CD8-positive, alpha-beta memory T cell (primary cell): ENCODE measurements at places on chromosomes 16 and 17. TPM values are rescaled to one million over a fixed set of nuclear protein-coding genes. Genes with fewer than 3 reads are reported as not detected.

ALOX15B gene
- total RNA-seq = not detected

HAP1 gene
- total RNA-seq = 0.18 TPM

ANKFN1 gene
- total RNA-seq = not detected

SPN gene
- total RNA-seq = 144 TPM

- no peaks in the 10 kb centered on the region for H3K36me3 ChIP-seq
- no peak overlapping the region for H3K27ac ChIP-seq
- no peak for DNase-seq
- no peaks in the 10 kb centered on the region for H3K27me3 ChIP-seq
- H3K4me1 ChIP-seq = no peaks in the 10 kb centered on the region
- no peak overlapping the region for H3K4me3 ChIP-seq
These were observed 213.3 kb upstream of the HS3ST4 start for GRCh38 chr16:25478476-25478875.

- H3K4me3 ChIP-seq = no peak overlapping the region
- H3K27me3 ChIP-seq = no peaks in the 10 kb centered on the region
- H3K36me3 ChIP-seq = no peaks in the 10 kb centered on the region
- no peak overlapping the region for H3K27ac ChIP-seq
- no peak for DNase-seq
- no peaks in the 10 kb centered on the region for H3K4me1 ChIP-seq
These were observed 83.9 kb downstream of the SOX9 start for GRCh38 chr17:72204742-72205141.

DNA sequence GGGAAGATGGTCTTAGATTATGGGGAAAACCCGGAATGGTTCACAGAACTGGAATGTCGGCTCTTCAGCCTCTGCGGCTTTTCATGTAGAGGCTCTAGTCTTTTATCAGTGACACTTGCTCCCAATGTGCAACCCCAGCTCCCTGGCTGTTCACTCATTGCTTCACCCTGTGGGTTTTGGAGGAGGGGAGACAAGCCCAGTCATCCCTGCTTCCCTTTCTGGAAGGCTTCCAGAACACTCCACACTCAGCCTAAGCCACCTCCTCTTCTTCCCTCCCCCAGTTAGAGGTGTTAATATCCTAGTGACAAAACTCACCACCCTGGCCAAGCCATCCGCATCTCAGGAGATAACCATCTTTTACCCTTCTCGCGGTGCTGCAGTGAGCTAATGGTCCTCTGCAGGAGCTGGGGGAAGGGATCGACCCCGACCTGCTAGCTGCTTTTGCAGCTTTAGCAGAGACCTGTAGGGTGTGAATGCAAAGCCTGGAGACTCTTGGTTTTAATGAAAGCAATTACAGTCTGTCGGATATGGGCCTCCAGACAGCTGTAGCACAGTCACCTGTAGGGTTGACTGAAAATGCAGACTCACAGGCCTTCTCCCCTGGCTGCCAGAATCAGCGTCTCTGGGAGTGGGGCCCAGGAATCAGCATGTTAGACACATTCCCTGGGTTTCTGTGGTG, 24.3 kb upstream of the LASP1NB start:
- no peaks in the 10 kb centered on the region for H3K27me3 ChIP-seq
- H3K36me3 ChIP-seq = peaks cover 22% of the 10 kb centered on the region
- H3K4me3 ChIP-seq = no peak overlapping the region
- peak; percentile 76 for DNase-seq

DNA sequence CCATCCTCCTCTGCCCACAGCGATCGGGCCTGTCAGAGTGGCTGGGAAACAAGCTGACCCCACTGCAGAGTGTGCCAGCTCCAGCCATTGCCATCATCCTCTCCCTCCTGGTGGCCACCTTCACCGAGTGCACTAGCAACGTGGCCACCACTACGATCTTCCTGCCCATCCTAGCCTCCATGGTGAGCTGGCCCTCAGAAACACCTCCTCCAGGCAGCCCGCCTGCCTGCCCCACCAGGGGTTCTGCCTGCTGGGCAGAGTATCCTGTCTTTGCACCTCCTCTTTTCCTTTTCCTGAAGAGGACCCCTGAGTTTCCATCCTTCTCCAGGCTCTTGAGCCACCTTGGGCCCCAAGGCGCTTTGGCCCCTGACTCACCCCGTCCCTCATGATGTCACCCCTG, 10.5 kb upstream of the FOXN1 start:
- no peaks in the 10 kb centered on the region for H3K27me3 ChIP-seq
- no peaks in the 10 kb centered on the region for H3K36me3 ChIP-seq
- no peak for DNase-seq
- no peak overlapping the region for H3K4me3 ChIP-seq
- no peak overlapping the region for H3K27ac ChIP-seq
